Stimulated activated CD4-positive, alpha-beta T cell treated with anti-CD3 and anti-CD28 coated beads, Interleukin-2, amount 100 ng/mL, for 48 hours (primary cell): ENCODE measurements at places on chromosomes 6 and 20.

DNA sequence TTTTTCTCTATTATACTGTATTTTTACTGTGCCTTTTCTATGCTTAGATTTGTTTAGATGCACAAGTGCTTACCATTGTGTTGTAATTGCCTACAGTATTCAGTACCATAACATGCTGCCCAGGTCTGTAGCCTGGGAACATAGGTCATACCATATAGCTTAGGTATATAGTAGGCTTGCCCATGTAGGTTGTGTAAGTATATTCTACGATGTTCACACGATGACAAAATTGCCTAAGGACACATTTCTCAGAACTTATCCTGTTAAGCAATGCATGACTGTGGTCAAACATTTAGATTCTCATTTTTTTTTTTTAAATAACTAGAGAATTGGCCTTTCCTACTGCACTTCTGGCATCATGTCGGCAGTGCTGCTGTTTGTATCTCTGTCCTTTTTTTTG, 253.7 kb upstream of the SUPT3H start:
- no peak for DNase-seq

DNA sequence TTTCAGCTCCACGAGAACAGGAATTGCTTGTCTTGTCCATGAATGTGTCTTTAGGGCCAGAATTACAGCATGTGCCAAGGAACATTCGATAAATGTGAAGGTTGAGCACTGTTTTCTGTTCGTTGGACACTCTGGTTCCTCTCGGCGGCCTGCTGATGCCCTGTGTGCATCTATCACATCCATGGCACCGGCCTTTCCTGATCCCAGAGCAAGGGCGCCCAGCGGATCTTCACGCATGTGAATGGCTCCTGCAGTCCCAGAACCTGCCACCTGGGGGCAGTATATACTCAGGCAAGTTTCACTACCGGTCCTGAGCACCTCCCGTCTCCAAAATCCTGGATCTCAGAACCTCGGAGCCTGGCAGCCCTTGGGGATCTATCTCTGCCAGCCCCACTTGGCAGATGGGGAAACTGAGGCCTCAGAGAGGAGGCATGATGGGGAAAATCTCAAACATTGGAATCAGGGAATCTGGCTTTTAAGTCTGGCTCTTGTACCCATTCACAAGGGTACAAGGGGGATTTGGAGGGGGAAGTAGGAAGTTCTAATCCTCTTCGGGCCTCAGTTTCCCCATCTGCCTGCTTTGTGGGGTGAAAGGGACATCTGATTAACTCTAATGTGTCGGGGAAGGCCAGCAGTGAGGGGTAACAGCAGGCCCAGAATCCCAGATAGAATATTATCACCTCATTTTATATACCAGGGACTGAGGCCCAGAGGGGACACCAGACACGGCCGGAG, 4.3 kb upstream of the CEBPB start:
- DNase-seq, result peak; percentile 97

DNA sequence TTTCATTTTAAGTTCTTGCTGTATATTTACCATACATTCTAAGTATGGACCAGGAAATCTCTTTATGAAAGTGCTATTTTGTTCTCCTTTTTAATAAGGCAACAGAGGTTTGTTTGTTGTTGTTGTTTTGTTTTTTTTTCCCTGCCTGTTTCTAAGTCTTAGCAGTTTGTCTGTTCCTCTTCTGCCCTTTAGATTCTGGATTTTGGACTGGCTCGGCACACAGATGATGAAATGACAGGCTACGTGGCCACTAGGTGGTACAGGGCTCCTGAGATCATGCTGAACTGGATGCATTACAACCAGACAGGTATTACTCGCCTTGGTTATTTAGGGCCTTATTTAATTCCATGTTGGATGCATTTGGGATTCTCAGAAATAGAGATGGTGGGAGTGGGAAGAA, 48.0 kb downstream of the MAPK14 start:
- no peak for DNase-seq

DNA sequence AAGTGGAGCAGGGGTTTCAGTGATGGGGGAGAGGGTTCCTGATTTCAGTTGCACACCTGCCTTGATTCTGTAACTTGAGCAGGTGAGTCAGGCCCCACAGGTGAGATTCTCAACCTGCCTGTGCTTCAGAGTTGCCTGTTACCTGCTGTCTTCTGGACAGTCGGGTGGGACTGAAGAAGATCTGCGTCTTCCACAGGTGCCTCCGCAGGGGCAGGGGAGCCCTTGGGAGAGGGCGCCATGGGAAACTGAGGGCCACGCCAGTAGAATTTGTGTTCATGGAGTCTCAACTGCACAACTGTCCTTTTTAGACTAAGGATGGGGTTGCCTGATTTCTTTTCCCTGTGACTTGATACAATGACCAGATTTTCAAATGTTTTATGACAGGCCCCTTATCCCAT, 5.2 kb downstream of the UNC93A start:
- no peak for DNase-seq

DNA sequence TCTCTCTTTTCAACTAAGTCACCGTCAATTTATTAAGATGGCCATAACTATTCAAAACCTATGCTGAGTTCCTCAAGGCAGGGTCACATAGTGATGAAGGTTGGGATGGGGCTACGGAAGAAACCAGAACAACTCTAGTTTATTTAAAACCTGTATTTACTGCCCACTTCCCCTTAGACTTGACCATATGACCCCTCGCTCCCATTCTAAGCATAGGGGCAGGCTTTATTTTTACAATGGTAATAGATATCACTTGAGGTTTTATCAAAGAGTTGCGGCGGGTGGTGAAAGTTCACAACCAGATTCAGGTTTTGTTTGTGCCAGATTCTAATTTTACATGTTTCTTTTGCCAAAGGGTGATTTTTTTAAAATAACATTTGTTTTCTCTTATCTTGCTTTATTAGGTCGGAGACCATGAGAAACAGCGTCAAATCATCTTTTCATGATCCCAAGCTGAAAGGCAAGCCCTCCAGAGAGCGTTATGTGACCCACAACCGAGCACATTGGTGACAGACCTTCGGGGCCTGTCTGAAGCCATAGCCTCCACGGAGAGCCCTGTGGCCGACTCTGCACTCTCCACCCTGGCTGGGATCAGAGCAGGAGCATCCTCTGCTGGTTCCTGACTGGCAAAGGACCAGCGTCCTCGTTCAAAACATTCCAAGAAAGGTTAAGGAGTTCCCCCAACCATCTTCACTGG, 5.5 kb downstream of the EDN1 start:
- DNase-seq, result no peak

- DNase-seq, result no peak
Measured at GRCh38 chr6:128036808-128037570, 136.1 kb upstream of the THEMIS start.

- no peak for DNase-seq
Measured at GRCh38 chr6:34979994-34980393, 90.9 kb downstream of the ANKS1A start.

DNA sequence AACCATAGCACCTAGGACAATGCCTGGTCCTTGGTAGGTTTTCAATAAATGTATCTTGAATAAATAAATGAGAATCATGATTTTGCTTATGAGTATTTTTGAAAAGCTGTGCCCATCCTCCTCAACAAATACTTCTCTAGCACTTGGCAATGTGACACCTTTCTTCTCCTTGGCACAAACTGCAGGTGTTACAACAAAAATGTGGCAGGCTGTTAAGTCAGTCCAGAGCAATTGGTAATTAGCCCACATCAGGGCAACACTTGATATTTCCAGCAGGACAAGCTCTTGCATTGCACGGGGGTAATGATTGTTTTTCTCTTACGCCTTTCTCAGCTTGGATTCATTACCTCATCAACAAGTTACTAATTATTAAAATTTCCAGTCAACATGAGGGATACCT, 31.6 kb upstream of the SNX9 start:
- no peak for DNase-seq

DNA sequence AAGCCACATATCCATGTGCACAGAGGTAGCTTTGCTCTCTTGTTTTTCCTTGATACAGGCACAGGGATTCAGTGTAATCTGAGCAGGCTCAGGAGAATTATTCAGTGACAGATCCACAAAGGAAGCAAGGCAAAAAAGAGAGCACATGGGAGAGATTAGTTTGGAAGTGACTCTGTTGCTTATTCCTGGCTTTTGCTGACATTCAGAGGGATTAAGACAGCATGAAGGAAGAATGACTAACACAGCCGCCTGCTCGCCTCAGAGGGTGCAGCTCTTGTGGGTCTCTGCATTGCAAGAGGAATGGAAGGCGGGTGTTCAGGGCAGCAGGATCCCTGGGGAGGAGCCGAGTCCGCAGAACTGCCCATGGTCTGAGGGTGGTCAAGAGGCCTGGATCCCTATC, 203.4 kb upstream of the KCNQ5 start:
- no peak for DNase-seq

DNA sequence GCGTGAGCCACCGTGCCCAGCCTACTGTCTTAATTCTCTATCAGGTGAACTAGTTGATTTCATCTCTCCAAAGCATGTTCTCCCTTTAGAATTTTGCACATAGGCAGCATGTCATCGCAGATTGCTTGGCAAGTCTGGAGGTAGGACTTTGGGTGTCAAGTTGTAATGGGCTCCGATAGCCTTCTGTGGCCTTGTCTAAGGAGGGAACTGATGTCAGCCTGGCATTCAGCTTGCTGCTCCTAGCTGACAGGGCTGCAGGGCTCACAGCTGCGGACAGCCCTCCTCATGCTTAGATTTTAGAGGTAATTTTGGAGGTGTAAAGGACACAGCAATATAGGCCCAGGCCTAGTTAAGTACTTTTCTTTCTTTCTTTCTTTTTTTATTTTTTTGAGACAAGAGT, 11.3 kb downstream of the CHMP4B start:
- DNase-seq, result no peak

DNA sequence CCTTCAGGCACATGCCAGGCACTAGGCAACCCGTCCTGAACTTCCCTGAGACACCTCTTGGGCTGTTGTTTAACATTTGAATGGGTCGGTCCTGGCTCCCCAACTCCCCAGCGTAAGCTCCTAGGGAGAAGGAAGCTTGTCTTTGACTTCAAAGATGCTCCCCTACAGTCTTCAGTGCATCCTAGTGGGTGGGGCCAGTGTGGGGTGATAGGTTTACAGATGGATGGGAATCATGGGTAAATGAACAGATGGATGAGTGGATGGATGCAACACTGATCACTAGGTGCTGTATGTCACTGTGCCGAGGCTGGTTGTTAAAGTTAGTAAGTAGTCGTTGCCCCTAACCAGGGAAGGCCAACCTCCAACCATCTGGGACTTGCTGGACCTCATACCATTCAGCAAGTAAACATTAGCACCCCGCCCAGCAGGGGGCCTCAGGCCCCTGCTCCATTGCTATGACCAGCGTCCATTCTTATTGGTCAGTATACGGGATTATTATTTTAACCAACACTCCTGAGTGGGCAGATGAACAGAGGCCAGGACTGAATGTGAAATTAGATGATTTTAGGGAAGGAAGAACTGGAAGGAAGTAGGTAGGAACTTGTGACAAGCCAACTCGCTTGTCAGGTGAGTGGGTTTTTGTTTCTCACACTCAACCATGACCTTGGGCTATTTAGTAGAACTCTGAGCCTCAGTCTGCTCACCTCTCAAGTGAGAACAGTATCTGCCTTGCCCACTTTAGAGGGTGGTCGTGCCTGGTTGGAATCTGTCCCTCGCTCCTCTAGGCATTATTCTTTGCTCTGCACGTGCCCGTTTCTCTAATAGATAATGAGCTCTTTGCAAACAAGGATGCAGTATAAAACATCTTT, 82.9 kb upstream of the FOXP4 start:
- DNase-seq, result no peak

- DNase-seq, result no peak
Measured at GRCh38 chr20:31923388-31924331, 28.2 kb downstream of the PDRG1 start.

DNA sequence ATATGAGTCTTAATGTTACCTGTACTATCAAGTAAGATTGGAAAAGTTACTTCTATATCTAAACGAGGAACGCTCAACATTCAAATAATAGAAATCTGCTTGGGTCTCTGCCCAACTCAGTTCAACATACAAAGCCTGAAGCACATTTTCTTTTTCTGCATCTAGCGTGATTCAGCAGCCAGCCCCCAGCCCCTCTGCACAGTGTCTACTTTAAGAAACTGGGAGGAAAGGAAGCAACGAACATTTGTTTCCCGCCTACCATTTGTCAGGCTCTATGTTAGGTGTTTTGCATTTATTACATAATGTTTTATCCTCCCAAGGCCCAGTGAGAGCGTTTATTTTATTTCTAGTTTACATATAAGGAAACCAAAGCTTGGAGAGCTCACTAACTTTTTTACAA, 17.3 kb downstream of the PHACTR1 start:
- DNase-seq, result no peak

GRCh38 chr6:136757150-136757549, 35.1 kb downstream of the MAP3K5 start:
- no peak for DNase-seq

DNA sequence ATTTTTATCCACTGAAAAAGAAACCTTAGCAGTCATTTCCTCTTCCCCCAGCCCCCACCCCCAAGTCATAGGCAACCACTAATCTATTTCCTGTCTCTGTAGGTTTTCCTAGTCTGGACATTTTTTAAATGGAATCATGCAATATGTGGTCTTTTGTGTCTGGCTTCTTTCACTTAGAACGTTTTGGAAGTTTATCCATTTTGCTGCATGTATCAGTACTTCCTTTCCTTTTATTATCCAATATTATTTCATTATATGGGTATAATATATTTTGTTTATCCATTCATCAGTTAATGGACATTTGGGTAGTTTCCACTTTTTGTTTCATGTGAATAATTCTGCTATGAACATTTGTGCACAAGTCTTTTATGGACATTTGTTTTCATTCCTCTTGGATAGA, 99.3 kb upstream of the BMP5 start:
- no peak for DNase-seq

DNA sequence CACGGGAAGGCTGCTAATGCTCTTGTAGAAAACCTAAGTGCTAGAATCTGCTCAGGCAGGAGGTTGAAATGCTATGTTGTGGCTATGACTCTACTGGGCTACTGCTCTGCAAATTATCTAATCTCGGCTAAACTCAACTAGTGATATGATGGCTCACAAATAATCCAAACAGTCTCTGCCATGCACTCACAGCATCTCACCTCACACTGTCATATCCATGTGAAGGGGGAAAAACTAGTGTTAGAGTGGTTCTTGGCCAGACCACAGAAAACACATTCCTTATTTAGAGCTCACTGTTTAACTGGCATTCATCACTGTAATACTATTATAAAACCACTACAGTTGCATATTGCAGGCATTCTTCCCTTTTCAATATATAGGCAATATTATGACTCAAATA, 81.8 kb upstream of the DST start:
- DNase-seq, result no peak
